MCF 10A (cell line): ENCODE measurements at places on chromosomes 13 and 19. TPM values are rescaled to one million over a fixed set of nuclear protein-coding genes. Genes with fewer than 3 reads are reported as not detected.

DNA sequence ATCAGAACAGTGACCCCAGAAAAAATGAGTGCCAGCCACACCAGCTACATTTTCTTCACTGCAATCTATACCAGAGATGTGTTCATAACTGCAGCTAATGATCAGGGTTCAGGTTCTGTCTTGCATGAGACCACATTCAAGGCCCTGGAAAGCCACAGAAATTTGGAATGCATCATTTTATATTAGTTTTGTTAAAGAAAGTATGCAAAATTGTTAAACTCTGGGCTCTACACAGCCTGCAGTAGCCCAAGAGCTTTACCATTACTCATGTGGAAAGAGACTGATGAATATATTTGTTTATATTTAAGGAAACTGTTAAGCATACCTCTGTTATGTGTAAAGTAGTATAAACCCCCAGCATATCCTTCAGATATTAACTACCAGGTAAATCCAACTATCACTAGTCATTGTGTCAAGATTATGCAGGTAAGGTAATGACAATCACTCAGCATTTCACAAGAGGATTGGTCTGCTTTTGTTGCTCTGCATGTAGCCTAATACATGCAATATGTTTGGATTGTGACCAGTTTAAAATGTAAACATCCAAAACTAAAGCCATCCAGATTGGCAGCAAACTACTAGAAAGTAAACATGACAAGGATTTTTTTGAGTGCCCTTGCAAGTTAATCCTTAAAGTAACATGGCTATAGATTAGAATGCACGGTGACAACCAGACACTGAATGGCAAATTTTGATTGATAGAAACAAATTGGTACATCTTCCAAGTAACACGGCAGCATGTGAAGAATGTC, 429.1 kb upstream of the ARGLU1 start:
- DNase-seq: no peak

DNA sequence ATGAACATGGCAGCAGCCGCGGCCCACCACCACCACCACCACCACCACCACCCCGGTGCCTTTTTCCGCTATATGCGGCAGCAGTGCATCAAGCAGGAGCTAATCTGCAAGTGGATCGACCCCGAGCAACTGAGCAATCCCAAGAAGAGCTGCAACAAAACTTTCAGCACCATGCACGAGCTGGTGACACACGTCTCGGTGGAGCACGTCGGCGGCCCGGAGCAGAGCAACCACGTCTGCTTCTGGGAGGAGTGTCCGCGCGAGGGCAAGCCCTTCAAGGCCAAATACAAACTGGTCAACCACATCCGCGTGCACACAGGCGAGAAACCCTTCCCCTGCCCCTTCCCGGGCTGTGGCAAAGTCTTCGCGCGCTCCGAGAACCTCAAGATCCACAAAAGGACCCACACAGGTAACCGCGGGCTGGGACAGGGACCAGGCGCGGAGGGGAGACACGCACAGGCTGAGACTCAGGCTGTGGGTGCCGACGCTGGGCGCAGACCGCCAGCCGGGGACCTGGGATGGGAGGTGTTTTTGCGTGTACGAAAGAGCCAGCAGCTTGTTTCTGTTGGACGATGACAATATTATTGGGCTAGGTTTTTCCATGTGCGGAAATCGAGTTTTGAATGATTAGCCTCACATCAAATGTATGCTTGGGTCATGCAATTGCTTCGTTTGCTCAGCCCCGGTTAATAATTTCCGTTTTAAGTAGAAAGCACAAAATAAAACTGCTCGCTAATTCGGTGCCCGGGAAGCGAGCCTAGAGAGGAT, 1.3 kb downstream of the ZIC2 start:
- DNase-seq: peak; percentile 7

DNA sequence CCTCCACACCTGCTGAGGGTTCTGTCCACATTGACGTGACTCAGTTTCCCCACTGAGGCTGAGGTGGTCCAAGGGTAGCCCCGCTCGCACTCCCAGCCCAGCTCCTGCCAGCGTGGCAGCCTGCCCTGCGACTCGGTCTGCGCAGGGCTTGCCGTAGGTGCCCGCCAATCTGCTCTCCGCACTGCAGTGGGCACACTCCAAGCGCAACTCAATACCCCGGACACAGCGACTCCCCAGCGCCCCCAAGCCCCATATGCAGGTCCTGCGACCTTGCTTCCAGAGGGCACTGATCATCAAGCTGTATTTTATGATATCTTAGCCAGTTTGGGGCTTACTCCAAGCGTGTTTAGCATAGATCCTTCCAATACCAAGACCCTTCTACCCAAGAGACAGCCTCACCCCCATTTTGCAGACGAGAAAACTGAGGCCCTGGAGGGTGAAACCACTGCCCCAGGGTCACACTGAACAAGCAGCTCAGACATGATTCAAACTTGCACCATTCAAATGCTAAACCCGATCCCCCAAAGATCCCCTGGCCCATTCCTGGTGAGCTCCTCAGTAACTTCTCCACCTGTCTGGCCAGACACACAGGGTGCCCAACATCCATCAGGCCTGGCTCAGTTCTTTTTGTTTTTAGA, 13.5 kb downstream of the PTPRS start:
- no peak for DNase-seq

Gene UGGT2
- 54.0 and 57.1 TPM in 2 replicates for total RNA-seq

Gene NOSIP
- total RNA-seq: 54.4 and 57.9 TPM in 2 replicates

- no peak for DNase-seq
These were observed 30.3 kb upstream of the RNF113B start for GRCh38 chr13:98207416-98207815.

GRCh38 chr13:78607409-78608251, 4.3 kb upstream of the POU4F1 start:
- DNase-seq: no peak

GRCh38 chr19:28554321-28555091, 658.4 kb downstream of the UQCRFS1 start:
- DNase-seq: no peak

DNA sequence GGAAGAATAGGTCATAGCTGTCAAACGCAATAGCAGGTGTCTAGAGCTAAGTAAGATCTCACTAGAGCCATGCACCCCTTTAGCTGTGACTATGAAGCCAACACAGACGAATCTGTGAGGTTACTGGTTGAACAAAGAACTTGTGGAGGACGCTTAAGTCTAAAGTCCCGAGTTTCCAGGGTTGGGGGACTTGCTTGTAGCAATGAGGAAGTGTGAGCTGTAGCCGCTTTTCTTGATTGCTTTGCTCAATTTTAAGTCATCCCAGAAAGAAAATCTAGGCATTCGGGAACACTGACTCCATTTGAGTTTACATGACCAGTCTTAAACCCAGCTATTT, 1.6 kb downstream of the GPC5 start:
- DNase-seq: no peak

Gene CHAF1A
- total RNA-seq: 15.3 and 16.7 TPM in 2 replicates

- no peak for DNase-seq
These were observed 2041.5 kb upstream of the PCDH20 start for GRCh38 chr13:63457186-63457585.

DNA sequence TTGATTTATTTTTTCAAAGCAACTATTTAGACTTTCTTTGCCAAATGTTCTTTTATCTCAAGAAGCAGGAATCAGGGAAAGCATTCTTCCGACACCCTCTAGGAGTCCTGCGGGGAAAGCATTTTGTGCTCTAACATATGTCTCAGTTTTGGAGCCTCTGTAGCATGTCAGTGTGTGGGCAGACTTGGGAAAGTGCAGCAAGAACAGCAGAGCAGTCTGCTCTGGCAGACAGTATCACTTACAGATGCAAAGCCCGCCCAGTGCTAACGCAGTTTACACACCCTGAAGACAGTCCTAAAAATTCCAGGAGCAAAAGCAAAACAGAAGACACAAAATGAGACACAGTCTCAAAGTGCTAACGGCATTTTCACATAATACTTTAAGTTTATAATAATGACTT, 393.5 kb downstream of the KLF12 start:
- no peak for DNase-seq
